CD4-positive, alpha-beta T cell treated with Interleukin-12 subunit alpha and Interleukin-12 subunit beta, for 1 hour (primary cell): ENCODE measurements at places on chromosomes 11 and 22.

DNA sequence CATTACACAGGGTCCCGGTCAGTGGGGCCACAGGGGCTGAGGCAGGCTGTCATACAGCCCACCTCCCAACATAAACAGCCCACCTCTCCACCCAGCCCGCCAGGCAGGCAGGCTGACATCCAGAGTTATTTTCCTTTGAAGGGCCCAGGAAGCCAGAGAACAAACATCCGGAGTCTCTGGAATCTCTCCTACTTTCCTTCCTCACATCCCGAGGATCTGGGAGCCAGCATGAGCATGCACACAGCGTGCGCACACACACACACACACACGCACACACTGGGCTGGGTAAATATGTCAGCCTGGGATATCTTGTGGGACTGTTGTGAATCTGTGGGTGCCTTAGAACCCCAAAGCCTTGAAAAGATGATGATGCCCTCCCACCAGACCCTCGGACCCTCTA lies 55.4 kb downstream of the PDE2A start:
- DNase-seq, result no peak

- DNase-seq, result no peak
Measured at GRCh38 chr22:29115682-29116288, 43.0 kb downstream of the KREMEN1 start.

DNA sequence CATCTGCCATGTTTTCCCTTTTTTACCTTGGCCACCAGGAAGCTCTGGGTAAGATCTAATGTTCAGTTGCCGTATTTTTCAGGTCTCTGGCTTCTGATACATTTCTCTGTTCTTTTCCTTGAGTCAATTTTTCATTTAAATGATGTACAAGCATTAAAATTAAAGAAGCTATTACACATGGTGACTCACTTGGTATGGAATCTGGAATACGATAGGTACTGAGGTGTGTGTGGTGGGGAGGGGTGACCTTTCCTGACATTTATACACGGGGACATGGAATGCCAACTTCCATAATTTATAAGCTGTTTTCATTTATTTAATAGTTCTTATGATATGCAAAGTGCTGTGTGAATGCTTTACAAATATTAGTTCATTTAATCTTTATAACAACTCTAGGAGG lies 47.8 kb upstream of the ALX4 start:
- DNase-seq, result no peak

- no peak for DNase-seq
Measured at GRCh38 chr11:326592-326841, 5.9 kb upstream of the IFITM3 start.

DNA sequence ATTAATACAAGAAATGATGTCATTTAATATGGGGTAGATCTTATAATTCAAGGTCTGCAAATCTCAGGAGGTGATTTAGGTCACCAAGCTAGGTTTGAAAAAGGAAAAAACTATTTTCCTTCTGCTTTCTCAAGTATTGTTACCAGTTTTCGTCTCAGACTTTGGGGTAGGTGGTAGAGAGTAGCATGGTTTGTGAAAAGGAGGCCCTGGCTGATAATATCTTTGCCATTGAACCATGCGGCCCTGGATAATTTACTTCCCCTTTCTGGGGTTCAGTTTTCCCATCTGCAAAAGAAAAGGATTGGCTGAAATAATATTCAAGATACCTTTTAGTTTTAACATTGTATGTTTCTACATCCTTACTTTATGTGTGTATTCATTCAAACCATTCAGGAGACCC lies 92.1 kb downstream of the WNT11 start:
- DNase-seq, result no peak

DNA sequence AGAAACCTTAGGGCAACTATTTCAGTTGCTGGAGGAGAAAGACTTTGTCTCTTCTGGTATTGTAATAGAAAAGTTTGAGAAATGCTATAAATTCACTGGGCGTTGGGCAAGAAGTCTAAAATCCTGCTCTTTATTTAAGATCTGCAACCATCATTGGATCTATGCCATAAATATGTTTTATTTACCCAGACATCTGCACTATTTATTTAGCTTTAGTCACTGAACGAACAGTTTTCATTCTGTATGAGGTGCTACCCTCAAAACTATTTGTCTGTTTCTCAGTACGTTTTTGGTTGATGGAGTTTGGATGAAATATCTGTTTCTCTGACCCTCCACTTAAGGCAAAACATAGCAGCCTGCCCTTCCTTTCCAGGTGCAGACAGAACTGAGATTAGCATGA lies 171.5 kb downstream of the SNX19 start:
- DNase-seq, result no peak

DNA sequence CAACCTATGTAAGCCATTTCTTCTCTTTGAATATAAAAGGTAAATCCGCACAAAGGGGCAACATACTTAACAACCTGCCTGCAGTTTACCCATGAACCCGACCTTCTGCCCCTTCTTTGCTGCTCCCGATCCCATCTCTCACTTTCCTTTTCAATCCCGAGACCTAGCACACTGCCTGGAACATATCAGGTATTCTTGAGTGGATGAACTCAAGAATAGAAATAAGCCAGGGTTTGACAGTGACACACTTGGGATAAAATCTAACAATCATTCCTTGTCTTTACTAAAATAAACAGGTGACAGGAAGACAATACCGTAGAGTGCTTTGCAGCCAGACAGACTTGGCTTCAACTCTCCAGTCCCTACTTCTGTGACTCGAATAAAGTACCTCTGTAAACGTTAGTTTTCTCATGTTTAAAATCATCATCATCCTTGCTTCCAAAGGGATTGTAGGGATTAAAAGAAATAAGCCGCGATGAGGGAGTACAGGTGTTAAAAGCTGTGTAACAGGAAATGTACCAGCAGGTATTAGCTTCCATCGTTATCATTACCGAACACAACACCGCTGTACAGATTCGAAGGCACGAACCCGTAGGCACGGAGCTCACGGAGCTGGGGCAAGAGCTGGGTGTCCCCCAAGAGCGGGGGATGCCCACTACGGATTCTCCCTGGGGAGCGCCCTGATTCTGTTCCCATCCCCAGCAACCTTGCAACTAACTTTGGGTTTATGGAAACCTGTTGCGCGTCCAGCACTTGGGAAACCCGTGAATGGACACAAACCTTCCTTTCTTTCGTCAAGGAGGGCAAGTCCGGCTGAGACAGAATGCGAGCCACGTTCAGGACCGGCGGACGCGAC lies 720 bp downstream of the UFD1 start:
- DNase-seq, result peak; percentile 17
